Uterus (tissue), 4 donors: ENCODE measurements at places on chromosomes 3 and 15.

DNA sequence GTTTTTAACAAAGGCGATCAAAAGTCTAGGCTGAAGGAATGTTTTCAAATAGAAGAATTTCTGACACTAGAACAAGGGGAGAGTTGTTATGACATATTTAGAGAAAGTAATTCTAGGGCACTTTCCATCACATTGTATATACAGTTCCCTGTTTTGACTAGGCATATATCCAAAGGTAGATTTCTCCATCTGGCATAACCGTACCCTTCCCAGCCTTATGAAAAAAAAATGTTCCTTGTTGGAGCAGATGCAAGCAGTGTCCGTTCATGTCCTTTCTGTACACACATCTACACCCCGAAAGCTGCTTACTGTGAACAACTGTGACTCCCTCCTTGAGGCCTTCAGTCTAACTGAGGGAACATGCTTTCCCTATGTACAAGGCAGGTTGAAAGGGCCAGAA is 271.7 kb upstream of the GBE1 start:
- no peak for DNase-seq

- no peak for DNase-seq
Measured at GRCh38 chr3:87426918-87427317, 150.5 kb upstream of the POU1F1 start.

- no peak for DNase-seq
Measured at GRCh38 chr15:45855210-45855906, 220.5 kb downstream of the SQOR start.

- no peak for DNase-seq
Measured at GRCh38 chr3:9779075-9779593, 9.4 kb upstream of the CAMK1 start.

DNA sequence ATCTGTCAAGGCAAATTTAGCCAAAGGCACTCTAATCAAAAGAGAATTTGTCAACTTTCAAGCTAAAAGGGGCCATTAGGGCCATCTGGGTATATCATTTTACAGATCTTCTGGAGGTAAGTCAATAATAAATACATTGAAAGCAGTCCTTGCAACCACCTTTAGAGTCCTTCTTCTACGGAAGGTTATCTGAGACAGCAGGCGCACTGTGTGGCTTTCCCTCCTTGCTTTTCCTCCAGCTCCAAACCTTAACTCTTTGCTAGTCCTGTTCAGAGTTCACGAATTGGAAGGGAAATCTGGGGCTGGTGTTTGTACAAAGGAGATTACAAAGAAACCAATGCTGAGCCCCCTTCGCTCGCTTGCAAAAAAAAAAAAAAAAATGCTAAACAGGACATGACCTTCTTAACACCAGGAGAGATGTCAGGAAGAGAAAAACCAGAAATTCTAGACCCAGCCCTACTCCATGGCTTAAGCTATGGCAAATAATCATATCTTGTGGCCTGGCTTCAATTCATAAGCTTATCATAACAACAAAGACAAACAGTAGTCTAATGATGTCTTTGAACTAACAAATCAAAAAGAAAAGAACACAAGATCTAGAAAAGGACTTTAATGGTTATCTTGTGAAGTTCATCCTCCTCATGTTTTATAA is 215.7 kb downstream of the STT3B start:
- DNase-seq: no peak

GRCh38 chr3:141346839-141347238 is 21.5 kb upstream of the ZBTB38 start:
- no peak for DNase-seq

- peak; percentile 58 for DNase-seq
Measured at GRCh38 chr3:10224794-10225665, 23.2 kb upstream of the TATDN2 start.

DNA sequence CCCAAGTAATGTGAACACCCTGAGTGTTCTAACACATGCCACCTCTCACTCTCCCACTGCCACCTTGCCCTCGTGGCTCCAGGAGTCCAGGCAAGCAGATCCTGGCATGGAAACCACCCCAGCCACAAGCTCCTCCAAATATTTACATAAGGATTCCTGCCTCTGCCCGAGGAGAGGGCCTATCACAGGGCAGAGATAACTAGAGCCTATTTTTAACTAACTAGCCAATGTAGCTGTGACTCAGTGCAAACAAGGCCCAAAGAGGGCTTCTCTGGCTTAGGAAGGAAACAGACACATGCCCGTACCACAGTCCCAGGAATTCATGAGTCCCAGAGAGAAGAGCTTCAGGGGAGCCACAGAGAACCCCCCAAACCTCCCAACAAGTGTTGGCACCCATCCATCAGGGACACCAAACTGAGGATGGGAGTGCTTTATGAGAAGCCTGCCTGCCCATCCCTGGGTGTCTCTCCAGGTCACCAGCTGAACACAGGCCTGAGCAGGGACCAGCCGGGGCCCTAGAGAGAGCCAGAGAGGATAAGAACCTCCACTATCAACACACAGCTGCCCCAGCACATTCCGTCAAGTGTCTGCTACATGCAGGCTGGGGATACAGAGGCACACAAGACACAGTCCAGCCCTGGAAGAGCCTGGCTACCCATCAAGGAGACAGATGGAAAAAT is 9.2 kb downstream of the FYCO1 start:
- DNase-seq: no peak

- no peak for DNase-seq
Measured at GRCh38 chr3:153069598-153070510, 92.2 kb upstream of the RAP2B start.

DNA sequence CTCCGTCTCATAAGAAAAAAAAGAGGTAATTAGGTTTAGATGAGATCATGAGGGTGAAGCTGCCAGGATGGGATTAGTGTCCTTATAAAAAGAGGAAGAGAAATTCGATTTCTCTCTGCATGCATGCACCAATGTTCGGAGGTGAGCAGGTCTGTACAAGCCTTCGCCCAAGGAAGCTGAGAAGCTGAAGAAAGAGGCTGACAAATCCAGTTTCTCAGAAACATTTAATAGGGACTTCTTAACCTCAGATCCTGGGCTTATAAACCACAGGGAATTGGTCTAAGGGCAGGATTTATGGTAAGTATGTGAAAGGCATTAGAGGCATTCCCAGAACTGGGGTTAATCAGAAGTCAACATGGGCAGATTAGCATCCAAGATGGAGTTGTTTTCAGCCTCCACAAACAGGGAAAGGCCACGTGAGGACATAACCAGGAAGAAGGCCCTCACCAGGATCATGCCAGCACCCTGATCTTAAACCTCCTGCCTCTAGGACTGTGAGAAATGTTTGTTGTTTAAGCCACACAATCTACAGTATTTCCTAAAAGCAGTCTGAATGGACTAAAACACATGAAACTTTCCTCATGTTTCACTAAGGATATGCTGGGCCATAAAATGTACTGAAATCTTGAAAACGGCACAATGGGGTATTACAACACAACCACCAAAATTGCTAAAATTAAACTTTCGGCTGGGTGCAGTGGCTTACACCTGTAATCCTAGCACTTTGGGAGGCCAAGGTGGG is 11.3 kb downstream of the SHISA5 start:
- no peak for DNase-seq

DNA sequence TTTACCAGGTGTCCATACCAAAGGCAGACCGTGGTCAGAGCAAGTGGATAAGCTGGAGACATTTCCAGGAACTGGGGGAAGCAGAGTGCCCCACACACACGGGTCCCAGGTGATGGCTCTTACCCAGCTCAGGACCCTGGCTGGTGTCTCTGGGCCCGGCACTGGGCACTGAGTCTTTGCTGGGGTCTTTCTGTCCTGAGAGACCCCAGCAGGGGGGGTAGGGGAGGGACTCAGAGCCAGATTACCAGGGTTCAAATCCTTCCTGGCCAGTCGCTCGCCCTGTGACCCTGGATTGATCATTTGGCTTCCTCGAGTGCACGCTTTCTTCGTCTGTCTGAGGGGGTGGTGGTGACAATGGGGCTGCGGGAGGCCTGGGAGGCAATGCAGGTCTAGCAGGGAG is 95.7 kb downstream of the PLXNA1 start:
- DNase-seq: no peak

DNA sequence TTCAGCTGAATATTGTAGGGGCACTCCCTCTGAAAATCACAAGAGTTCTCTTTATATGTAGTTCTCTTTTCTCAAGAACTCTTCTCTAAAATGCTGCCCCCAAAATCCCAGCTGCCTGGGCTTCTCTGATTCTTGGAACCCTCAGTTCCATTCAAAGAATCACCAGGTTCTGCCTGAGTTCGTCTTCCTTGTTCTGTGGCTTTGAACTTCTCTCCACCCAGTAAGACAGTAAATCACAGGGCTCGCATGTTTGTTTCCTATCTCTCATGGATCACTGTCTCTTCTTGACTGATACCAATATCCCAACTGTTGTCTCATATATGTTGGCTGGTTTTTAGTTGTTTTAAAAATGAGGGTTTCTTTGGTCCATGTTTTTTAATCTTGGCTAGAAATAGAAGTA is 359.5 kb upstream of the CBLB start:
- no peak for DNase-seq

- DNase-seq: no peak
Measured at GRCh38 chr15:29043736-29044502, 158.1 kb downstream of the APBA2 start.

- no peak for DNase-seq
Measured at GRCh38 chr3:181921220-181921619, 209.5 kb downstream of the SOX2 start.

DNA sequence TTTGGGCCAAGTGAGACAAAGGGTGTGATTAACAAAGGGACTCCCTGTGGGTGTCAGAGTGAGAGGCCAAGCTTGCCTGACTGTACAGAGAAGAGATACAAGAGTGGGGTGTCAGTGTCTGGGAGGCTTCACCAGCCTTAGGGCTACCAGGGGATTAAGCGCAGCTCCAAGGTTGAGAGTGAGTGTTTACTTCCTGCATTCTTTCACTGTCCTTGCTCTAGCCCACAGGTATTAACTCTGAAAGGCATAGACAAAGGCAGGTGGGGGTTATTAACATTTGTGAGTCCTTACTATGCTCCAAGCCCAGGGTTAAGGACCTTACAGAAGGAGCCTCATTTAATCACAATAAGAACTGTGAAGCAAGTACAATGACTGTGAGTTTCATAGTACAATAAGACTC is 107.6 kb downstream of the IL20RB start:
- no peak for DNase-seq

DNA sequence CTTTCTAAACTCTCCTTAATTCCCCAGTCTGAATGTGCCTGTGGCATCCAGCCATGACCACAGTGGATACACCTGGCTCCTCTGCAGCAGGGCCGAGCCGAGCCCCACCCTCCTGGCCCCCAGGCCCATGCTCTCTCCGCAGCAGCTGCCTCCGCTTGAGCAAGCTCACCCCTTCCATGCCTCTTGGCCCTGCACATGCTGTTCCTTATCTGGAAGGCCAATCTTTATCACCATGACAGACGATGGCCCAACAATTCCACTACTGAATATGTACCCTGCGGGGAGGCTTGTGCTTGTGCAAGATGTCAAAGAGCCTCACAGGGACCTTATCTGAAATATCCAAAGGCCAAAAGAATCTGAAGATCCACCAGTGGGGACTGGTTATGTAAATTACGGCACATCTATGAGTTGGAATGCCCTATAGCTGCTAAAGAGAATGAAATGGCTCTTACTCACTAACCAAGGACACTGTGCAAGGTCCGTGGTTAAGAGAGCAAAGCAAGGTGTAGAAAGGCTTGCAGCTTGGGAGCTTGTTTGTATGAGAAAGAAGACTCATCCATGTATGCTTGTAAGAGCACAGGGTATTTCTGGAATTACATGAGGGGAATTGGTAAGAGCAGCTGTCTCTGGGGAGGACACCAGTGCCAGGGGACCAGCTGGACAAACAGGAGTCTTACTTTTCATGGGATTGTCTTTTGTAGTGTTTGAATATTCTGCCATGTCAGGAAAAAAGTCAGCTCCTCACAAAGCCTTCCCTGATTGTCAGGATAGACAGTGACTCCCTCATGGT is 55.2 kb downstream of the WNT7A start:
- DNase-seq: no peak

DNA sequence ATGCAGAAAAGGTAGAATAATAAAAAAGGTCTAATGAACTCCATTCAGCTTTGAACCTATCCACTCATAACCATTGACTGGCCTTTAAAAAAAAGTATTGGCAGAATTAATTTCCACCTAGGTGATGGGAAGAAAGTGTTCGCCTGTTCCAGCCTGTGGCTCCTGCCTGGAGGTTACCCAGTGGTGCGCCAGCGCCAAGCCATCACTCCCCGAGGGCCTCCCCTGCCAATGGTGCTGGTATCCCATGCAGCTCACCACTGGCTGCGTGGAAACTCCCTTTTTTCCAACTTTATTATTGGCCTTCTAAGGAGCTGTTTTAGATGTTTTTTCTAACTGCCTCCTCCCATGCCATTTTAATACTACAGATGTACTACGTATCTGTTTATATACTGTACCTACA is 29.4 kb downstream of the NIPA2 start:
- no peak for DNase-seq

GRCh38 chr3:45187694-45188141 is 38.4 kb downstream of the TMEM158 start:
- no peak for DNase-seq

DNA sequence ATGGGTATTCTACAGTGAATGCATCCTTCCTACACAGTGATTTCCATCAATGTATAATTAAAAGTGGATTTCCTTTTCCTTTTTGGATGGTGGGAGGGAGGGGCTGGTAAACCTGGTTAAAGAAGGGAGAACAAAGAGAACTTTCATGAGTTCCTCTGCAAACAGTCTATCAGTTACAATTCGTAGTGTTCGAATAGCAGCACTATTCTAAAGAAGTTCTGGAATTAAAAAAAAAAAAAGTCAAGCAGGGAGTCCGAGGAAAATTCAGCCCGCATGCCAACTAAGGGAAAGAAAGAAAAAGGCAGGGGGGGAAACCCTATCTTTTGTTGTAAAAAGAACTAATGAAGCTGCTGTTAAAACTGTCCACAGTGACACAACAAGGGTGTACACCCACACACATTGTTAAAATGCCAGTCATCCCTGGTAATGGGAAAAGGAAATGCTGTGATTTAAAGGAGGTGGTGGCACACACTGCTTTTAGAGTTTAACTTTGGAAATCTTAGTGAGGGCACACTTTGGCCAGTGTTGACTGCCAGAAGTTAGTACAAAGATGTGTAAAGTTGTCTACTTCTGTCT is 521.2 kb downstream of the ZIC1 start:
- DNase-seq: no peak

GRCh38 chr15:96732704-96733103 is 402.2 kb downstream of the NR2F2 start:
- DNase-seq: no peak

DNA sequence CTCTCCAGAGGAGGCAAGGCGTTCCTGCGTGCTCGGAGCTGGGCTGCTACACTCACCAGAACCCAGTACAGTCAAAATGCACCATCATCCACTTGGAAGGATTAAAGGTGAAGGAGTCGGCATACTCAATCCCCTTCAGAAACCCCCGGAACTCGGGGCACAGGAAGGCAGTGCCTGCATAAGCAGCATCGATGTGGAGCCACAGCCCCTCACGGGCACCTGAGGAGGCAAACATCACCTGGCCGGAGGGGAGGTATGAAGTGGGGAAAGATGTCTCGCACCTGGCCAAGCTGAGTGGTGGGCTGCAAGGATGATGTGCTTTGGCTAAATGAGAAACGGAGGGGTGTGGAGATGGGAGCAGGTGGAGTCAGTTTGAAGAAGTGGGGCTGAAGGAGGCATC is 13.0 kb downstream of the HDC start:
- DNase-seq: no peak
